ENCODE measurements at places on chromosomes 4 and X.

DNA sequence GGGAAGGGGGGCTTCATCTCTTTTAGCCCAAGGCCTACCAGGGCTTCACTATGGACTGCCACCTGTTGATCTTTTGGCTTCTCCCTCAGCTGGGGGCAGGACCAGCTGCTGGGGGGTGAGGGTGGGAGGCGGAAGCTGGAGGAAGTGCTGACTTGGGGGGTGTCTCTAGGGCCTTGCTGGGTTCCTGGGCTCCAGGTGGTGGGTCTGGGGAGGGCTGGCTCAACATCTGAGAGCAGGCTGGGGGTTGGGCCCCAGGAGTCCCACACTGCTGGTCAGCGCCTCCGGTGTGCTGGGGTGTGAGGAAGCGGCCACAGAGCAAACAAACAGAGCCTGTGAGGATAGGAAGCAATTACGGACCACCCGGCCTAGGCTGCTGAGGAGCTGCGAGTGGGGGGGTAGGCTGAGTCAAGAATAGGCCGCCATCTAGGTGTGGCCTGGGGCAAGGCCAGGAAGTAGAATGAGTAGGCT, 85.7 kb downstream of the EFNB1 start:
- no peak for DNase-seq

GRCh38 chr4:110586131-110586850, 36.6 kb downstream of the PITX2 start:
- peak; percentile 26 for DNase-seq

GRCh38 chr4:42396361-42396751, 932 bp upstream of the SHISA3 start:
- no peak for DNase-seq

DNA sequence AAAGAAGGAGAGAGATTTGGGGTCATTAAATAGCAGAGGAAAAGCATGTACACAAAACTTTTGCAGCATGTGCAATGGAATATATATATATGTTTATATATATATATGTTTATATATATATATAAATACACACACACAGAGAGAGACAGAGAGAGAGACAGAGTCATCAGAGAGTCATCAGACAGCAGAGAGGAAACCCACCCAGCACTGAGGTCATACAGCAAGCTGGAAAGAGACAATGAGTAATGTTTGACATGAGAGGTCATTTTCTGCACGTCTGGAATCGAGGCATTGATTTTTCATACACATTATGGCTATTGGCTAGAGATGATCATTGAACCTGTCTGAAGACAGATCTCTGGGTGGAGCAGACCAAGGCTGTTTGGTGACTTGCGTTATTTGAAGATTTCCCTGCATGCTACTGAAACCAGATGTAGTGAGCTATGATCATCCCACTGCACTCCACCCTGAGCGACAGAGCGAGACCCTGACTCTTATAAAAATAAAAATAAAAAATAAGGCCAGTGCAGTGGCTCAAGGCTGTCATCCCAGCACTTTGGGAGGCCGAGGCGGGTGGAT, 48.8 kb upstream of the SHOX start:
- DNase-seq = no peak

DNA sequence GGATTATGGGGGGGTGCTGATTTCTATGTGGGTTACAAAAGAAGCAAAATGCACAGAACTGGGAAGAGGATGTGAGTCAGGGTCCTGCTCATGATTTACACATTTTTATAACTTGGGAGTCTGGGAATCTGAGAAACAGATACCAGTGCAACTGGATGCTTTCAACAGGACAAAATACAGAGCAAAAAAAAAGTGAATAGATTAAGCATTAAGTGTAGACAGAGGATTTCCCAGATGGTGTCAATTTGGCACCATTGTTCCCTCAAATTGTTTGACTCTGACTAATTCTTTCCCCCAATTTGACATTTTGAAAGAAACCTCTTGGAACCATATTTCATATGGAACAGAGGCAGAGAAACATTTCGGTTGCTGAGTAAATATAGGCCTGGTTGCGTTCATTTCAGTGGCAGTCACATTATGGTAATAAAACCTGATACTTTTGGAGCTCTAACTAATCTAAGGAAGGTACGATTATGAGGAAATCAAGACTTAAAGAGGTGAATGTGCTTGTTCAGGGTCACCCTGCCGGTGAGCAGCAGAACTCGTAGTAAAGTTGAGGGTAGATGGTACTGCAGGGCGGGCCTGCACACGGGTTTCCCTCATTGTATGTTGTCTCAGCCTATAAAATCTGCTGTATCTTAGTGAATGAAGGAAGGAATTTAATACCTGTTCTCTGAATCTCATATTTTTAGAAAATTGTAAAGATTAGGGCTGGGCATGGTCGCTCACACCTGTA, 18.7 kb upstream of the CDKL5 start:
- DNase-seq = no peak

- no peak for DNase-seq
Observed at GRCh38 chr4:137599734-137600133, 67.4 kb upstream of the PCDH18 start.

DNA sequence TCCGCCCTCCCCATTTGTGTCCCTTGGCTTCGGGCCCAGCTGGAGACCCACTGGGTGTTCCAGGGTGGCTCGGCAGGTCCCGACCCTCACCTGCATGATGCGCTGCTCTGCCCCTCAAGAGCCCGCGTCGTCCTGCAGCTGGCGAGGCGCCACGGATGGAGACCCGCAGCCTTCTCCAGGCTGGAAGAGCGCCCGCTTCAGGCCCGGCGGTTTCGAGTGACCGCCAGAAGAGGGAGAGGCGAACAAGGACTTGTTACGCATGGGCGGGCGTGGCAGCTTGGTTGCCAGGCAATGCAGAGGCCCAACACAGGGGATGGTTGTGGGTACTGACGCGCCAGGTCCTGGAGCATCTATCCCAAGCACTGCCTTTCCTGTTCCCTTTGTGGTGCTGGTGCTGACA, at the start of gene PDCL2:
TSS of gene PDCL2 (minus strand) at position 232 of the 400 bp plus-strand sequence. CDS start at position 96, 136 bp downstream.
- DNase-seq = no peak

- peak; percentile 59 for DNase-seq
Observed at GRCh38 chr4:169410839-169411770, 140.3 kb upstream of the SH3RF1 start.

GRCh38 chr4:48858130-48858529, 27.2 kb downstream of the OCIAD1 start:
- DNase-seq = no peak

- no peak for DNase-seq
Observed at GRCh38 chr4:102007959-102008425, 217.5 kb downstream of the BANK1 start.

GRCh38 chr4:53059256-53059655, 197.1 kb downstream of the RASL11B start:
- no peak for DNase-seq

GRCh38 chrX:19593690-19594089, 78.4 kb upstream of the MAP3K15 start:
- DNase-seq = peak; percentile 46

DNA sequence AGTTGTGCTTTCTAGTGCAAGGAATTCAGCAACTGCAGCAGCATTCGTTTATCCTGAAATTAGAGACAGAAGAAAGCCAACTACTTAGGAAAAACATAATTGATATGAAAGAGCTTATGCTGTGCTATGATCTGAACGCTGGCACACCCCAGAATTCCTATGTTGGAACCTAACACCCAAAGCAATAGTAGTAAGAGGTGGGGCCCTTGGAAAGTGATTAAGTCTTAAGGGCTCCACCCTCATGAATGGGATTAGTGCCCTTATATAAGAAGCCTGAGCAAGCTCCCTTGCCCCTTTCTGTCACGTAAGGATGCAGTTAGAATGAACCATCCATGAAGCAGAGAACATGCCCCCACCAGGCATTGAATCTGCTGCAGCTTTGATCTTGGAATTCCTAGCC, 5.4 kb upstream of the LSM6 start:
- DNase-seq = no peak

DNA sequence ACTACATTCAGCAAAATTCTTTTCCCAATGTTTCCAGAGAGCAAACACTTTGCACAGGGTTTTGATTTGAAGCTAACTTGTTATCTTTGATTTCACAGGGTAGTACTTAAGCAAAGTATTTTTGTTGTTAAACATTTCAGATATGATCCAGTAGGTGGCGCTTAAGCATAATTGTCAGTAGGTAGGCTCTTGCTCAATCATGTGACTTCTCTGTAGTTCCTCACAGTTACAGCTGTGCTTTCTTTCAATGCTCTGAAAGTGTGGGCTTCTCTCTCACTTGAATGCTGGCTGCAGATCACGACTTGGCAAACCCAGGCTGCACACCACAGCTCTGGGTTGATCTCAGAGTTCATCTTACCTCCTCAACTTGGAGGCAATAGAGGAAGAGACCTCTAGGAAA, 1016.5 kb downstream of the SH3BGRL start:
- peak; percentile 38 for DNase-seq

- DNase-seq = peak; percentile 85
Observed at GRCh38 chr4:52714597-52715254, 36.5 kb downstream of the ERVMER34-1 start.

GRCh38 chrX:76433219-76433618, 5.7 kb downstream of the MAGEE1 start:
- no peak for DNase-seq

DNA sequence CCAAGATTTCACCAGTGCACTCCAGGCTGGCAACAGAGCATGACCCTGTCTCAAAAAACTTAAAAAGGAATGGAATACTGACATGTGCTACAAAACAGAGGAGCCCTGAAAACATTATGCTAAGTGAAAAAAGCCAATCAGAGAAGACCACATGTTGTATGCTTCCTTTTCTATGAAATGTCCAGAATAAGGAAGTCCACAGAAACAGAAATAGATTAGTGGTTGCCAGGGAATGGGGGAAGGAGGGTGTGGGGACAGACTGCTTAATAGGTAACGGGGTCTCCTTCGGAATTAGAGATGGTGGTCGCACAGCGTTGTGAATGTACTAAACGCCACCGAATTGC, 30.1 kb upstream of the KIAA0232 start:
- DNase-seq = peak; percentile 24

GRCh38 chr4:61406677-61407076, 206.6 kb downstream of the ADGRL3 start:
- no peak for DNase-seq

- DNase-seq = peak; percentile 74
Observed at GRCh38 chr4:663438-664428, 10.3 kb downstream of the ATP5ME start.

DNA sequence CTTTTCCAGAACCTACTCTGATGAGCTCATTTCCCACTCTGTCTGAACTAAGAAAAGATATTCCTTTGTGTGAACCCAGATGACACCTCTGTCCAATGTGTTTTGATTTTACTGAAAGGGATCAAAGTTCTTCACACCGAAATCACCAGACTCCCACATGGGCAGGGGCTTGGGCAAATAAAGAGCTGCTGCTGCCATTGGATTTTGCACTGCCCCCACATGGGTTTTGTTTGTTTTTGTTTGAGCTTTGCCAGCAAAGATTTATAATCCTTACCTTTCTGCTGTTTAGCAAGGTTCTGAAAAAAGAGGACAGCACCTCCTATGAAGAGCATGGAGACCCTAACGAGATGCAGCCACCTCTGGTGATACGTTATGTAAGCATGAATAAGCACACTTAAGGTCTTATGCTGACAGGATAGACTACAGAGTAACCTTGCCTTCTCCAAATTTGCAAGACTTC, 44.3 kb downstream of the HSD17B13 start:
- DNase-seq = no peak

- DNase-seq = no peak
Observed at GRCh38 chr4:32192363-32192762, 1472.2 kb downstream of the PCDH7 start.

GRCh38 chr4:4595252-4595651, 53.4 kb upstream of the STX18 start:
- no peak for DNase-seq

GRCh38 chr4:165537028-165537648, 158.3 kb downstream of the CPE start:
- peak; percentile 53 for DNase-seq

DNA sequence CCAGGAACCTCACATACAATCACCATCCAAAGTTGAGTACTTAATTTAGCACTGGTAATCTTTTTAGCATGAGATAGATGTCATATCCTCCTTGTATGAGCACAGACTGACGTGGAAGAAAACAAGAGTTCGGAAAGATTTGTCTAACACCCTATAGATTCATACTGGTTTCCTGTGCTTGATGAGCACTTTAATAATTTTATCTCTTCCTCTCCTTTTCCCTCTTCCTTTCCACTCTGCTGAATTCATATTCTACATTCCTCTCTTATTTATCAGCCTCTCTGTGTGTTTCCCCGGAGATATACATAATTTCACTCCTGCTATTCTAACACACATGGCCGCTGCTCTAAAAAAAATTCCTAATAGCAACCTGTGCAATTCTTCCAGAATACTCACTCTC, 273.9 kb downstream of the AFF2 start:
- no peak for DNase-seq

GRCh38 chr4:189098932-189099696, 841.6 kb upstream of the FRG1 start:
- DNase-seq = no peak

DNA sequence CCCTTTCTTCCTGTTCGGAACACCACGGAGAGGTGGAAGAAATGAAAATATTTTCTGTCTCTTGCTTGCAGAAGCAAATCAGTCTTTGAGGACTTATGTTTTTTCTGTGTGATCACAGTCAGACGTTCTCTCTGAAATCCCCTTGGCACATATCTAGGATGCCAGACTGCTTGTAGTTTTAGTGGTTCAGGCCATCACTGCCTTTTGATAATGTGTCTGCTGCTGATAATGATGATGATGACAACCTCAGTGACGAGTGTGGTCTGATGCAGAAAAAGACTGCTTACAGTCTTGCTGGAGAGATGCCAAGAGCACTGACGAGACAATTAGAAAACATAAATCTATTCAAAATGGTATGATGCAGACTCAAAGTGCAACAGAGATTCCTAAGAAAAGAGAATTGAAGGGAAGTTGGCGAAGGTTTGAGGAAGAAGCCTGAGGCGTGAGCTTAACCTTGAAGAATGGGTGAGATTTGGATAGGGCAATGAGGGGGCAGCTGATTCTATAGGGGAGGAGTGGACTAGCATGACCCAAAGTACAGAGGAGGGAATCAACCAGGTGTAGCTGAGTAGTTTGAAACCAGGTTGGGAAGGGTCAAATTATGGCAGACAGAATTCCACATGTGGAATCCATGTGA, 7.9 kb downstream of the RAB33A start:
- peak; percentile 96 for DNase-seq
